ENCODE measurements at places on chromosomes 3 and 15.
A peak's percentile ranks its signal among the peaks of the same experiment; 100 is the strongest.

DNA sequence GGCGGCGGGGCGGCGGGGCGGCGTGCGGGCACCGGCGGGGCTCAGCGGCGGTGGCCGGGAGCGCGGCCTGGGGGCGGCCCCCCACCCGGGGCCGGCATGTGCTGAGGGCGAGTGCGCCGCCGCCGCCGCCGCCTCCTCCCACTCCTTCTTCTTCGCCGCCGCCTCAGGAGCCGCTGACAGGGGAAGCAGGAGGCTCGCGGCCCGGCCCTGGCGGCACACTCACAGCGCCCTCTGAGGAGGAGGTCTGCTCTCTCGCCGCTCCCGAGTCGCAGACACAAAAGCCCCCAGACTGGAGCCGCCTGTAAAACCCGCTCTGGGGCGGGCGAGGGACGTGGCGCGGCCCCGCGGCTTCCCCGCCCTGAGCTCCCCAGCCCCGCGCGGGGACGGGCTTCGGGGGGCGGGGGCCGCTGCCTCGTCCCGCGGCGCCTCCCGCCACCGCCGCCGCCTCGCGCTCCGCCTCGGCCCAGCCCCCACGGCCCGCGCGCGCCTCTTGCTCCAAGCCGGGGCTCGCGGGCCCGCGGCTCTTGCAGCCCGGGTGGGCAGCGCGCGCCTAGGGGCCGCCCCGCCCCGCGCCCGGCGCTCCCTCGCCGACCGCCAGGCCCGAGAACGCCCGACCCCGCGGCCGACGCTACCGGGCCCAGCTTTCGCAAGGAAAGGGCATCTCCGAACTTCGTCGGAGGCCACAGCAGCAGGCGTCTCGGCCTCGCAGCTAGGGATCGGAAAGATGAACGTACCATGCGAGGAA, at the start of gene PYGO1:
TSS of gene PYGO1 (minus strand) at position 276 of the 745 bp plus-strand sequence. CDS start 462 bp downstream, outside the sequence.
- DNase-seq, result no peak
- H3K27me3 ChIP-seq, result peaks cover 41% of the 10 kb centered on the region
- peak within 1 kb of the TSS; percentile 50 for H3K4me3 ChIP-seq

GRCh38 chr3:141060327-141060726, 9.2 kb downstream of the SPSB4 start:
- H3K4me3 ChIP-seq, result no peak overlapping the region
- no peak for DNase-seq
- no peak overlapping the region for H3K27ac ChIP-seq
- H3K36me3 ChIP-seq, result no peaks in the 10 kb centered on the region
- H3K4me1 ChIP-seq, result no peaks in the 10 kb centered on the region

DNA sequence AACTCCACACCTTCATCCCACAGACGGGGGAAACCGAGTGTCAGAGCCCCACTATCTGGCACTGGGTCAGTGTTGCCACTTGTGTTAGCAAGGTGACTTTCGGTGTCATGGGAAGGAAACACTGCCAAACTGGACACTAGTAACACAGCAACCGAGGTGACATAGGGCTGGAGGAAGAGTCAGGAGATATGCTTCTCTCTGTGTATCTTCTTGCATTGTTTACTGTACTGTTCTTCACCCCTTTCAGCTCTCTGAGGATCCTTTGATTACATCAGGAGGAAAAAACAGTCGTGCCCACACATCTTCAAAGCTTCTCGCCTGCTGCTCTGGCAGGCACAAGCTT, 109.4 kb upstream of the RAD18 start:
- H3K27me3 ChIP-seq, result no peaks in the 10 kb centered on the region
- no peak overlapping the region for H3K27ac ChIP-seq
- H3K4me3 ChIP-seq, result no peak overlapping the region
- H3K4me1 ChIP-seq, result no peaks in the 10 kb centered on the region

- DNase-seq, result no peak
- no peaks in the 10 kb centered on the region for H3K36me3 ChIP-seq
- no peaks in the 10 kb centered on the region for H3K4me1 ChIP-seq
- no peak overlapping the region for H3K4me3 ChIP-seq
- H3K27ac ChIP-seq, result no peak overlapping the region
These were observed 312.2 kb upstream of the TBC1D5 start for GRCh38 chr3:18054625-18055024.

GRCh38 chr3:53150247-53151085, 10.5 kb upstream of the PRKCD start:
- H3K27ac ChIP-seq, result no peak overlapping the region
- no peaks in the 10 kb centered on the region for H3K4me1 ChIP-seq
- no peaks in the 10 kb centered on the region for H3K36me3 ChIP-seq
- peaks cover 7% of the 10 kb centered on the region for H3K27me3 ChIP-seq
- no peak overlapping the region for H3K4me3 ChIP-seq

DNA sequence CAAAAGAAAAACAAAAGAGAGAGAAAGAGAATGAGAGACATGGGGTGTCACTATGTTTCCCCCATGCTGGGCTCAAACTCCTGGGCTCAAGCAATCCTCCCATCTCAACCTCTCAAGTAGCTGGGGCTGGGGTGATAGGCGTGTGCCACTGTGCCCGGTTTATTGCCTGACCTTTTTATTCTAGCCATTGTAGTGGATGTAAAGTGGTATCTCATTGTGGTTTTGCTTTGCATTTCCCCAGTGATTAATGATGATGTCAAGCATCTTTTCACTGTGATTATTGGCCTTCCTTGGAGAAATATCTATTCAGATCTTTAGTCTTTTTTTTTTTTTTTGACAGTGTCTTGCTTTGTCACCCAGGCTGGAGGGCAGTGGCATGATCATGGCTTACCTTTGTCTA, 37.7 kb upstream of the GK5 start:
- no peaks in the 10 kb centered on the region for H3K4me1 ChIP-seq
- no peaks in the 10 kb centered on the region for H3K36me3 ChIP-seq
- H3K4me3 ChIP-seq, result no peak overlapping the region
- no peak overlapping the region for H3K27ac ChIP-seq
- DNase-seq, result no peak
- H3K27me3 ChIP-seq, result no peaks in the 10 kb centered on the region

DNA sequence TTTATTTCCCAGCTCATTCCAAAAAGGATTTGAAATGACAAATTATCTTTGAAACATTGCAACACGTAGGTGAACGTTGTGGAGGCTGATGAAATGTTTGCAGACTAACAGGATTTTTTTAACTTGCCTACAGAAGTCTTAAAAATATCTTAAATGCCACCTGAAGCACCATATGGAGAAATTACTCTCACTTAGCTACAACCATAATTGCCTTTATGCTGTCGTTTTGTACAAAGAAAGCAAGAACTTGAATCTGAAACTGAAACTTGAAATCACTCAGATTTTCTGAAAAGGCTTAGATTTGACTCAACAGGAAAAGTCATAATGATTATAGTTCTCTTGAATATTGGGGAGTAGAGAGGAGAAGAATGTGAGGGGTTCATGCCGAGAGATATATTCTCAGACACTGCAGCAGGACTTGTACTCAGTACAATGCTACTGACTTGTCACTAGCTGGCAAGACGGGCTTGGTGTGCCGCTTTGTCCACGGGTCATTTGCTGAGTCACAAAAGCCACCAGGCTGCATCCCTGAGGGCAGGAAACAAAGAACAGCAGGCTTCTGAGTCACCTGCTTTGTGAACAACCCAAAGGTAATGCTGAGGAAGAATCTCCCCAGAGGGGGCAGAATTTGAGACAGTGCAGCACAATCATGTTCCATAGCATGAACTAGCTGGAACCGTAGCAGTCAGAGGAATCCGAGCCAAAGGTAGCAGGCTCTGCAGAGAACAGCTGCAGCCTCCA, 7.1 kb upstream of the FMN1 start:
- peaks cover 7% of the 10 kb centered on the region for H3K4me1 ChIP-seq
- H3K4me3 ChIP-seq, result no peak overlapping the region
- peak; percentile 4 for DNase-seq
- H3K27me3 ChIP-seq, result no peaks in the 10 kb centered on the region
- H3K27ac ChIP-seq, result no peak overlapping the region

DNA sequence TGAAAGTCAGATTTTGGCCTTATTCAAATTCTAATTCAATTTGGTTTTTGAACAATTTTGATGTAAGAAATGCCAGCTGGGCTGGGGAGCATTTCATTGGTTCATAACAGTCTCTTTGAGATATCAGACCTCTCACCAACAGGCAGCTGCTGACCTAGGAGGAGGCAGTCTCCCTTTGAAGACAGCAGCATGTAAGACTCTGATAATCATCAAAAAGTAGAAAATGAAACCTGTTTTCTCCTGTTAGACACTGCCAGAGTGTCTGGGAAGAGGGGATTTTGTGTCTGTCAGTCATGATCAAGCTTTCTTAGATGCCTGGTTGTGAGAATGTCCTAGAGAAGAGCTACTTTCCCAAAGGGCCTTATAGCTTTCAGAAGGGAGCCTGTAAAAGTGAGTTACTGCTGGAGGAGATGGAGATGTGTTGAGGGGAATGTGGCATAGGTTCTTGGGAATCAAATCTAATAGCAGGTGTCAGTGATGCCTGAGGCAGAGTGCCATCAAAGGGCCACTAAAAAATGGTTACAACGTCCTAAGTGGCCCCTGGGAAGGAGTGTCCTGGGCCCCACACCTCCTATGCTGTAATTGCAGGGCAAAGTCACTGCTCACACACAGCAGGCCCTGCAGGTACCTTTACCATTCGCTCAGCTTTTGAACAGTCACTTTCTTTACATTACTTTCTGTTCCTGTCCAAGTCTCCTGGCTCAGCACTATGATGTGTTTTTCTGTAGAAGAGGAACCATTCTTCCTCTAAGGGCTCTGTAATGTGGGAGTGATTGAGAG, 43.1 kb downstream of the FSTL1 start:
- H3K4me1 ChIP-seq, result no peaks in the 10 kb centered on the region
- DNase-seq, result no peak
- no peaks in the 10 kb centered on the region for H3K36me3 ChIP-seq
- H3K4me3 ChIP-seq, result no peak overlapping the region

DNA sequence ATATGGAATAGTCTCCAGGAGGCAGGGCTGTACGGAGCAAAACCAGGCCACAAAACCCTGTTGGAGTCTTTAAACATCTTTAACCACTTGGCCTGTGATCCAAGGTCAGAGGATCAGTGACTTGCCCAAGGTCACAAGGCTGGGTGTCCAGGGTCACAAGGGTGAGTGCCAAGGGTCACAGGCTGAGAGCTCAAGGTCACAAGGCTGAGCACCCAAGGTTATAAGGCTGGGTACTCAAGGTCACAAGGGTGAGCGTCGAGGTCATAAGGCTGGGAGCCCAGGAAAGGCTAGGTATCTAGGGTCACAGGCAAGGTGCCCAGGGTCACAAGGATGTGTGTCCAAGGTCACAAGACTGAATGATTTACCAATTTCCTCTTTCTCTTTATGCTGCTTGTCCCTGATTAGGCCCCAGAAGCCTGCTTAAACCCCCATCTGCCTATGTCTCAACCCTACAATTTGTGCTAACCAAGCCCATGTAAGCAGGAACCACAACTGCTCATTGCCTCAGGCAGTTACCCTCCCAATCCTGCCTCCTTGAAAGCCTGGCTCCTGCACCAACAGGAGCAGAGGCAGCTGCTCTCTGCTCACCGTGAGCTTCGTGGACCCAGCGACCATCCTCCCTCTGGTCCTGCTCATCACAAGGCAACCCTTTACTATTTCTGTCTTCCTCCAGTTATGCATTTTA, 51.5 kb downstream of the MGLL start:
- no peak overlapping the region for H3K4me3 ChIP-seq
- H3K27ac ChIP-seq, result no peak overlapping the region
- H3K36me3 ChIP-seq, result no peaks in the 10 kb centered on the region

DNA sequence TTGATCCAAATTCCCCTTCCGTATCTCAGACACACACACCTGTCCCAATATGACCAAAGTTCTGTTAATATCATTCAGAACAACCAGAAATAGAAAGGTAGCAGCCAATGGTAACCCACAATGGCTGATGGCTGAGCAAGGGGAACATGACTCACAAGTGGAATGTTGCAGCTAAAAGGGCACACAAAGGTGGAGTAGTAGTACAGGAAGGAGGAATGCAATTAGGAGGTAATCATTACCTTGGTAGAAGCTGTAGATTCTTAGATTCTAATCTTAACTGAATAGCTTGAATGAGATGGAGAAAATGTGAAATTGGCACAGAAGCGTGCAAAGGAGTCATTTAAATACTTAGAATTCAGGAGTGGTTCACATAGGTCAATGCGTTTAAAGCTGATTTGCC, 347.9 kb downstream of the NR2F2 start:
- no peak overlapping the region for H3K4me3 ChIP-seq
- H3K27ac ChIP-seq, result no peak overlapping the region
- DNase-seq, result no peak

DNA sequence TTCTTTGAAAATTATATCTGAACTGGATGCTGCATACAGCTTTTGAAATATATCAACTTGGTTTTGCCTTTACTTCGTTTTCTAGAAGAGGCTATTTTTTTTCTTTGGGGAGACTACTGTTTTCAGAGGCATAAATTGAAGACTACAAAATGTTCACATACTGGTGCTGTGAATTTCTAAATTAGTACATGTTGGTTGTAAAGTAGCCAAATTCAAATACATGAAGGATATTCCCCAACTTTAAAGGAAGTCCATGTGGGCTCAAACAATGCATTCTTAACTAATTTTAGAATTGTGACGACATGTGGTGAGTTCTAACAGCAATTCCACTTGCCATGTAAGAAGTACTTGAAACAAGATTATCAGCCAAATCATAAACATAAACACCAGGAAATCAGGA, 295.7 kb downstream of the TUSC7 start:
- no peaks in the 10 kb centered on the region for H3K27me3 ChIP-seq
- H3K4me1 ChIP-seq, result no peaks in the 10 kb centered on the region
- no peak overlapping the region for H3K4me3 ChIP-seq
- no peaks in the 10 kb centered on the region for H3K36me3 ChIP-seq
- DNase-seq, result no peak

DNA sequence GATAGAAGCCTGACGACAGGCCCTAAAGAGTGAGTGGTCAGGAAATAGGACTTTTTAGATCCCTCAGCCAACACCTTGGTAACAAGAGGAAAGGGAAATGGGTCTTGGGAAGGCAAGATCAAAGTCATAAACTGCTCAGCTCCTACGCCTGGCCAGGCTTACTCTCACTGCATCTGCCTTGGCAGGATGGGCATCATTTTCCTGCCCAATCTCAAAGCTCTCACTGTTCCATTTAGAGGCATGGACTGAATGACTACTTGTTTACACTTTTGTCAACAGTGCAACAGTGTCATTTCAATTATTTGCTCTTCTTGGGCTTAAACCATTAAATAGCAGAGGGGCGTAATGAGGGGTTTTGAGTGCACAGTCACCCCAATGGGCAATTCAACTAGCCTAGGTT, 808.7 kb downstream of the GRM7 start:
- DNase-seq, result no peak
- no peaks in the 10 kb centered on the region for H3K27me3 ChIP-seq
- no peak overlapping the region for H3K4me3 ChIP-seq
- H3K27ac ChIP-seq, result no peak overlapping the region
- no peaks in the 10 kb centered on the region for H3K36me3 ChIP-seq

- H3K4me1 ChIP-seq, result peaks cover 54% of the 10 kb centered on the region
- peaks cover 13% of the 10 kb centered on the region for H3K36me3 ChIP-seq
- DNase-seq, result no peak
- peak overlapping the region; percentile 35 for H3K4me3 ChIP-seq
- H3K27me3 ChIP-seq, result no peaks in the 10 kb centered on the region
- H3K27ac ChIP-seq, result peak overlapping the region; percentile 80
These were observed 6.5 kb downstream of the GCSAM start for GRCh38 chr3:112126511-112126911.
